Cerebellar cortex (tissue), 1 donor: ENCODE measurements at places on chromosomes 16 and 17.

GRCh38 chr16:52254746-52255145 lies 292.2 kb downstream of the TOX3 start:
- no peak for DNase-seq

GRCh38 chr16:30006095-30006473 lies 4.7 kb downstream of the DOC2A start:
- no peak for DNase-seq

- DNase-seq: peak; percentile 87
Observed at GRCh38 chr17:50055055-50055425, 870 bp upstream of the ITGA3 start.

- DNase-seq: no peak
Observed at GRCh38 chr16:1615761-1616160, 3.6 kb downstream of the CRAMP1 start.

GRCh38 chr17:34251186-34251585 lies 3.9 kb upstream of the CCL2 start:
- no peak for DNase-seq

DNA sequence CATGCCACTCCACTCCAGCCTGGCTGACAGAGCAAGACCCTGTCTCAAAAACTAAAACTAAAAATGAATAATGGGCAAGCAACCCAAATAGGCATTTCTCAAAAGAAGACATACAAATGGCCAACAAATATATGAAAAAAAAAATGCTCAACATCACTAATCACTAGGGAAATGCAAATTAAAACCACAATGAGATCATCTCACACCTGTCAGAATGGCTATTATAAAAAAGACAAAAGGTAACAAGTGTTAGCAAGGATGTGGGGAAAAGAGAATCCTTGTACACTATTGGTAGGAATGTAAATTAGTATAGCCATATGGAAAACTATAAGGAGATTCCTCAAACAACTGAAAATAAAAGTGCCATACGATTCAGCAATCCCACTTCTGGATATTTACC lies 7.1 kb upstream of the ERCC4 start:
- no peak for DNase-seq
